Stimulated activated CD8-positive, alpha-beta memory T cell treated with anti-CD3 and anti-CD28 coated beads, Interleukin-4, amount 100 ng/mL, for 4 hours (primary cell): ENCODE measurements at places on chromosomes 3 and 15.
A peak's percentile ranks its signal among the peaks of the same experiment; 100 is the strongest.

DNA sequence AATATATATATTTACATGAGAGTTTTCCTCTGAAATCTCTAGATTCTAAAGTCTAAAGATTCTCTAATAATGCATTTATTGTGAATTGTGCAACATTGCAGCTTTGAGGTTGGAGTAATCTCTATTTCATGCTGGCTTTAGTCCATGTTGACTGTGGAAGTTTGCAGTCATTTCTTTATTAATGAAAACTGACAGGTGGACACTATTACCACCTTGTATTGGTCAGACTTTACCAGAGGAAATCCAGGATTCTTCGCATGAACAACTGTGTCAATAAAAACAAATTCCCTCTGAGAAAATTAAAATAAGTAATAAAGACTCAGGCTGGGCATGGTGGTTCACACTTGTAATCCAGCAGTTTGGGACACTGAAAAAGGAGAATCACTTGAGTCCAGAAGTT, 274.1 kb downstream of the SHQ1 start:
- no peak for DNase-seq

DNA sequence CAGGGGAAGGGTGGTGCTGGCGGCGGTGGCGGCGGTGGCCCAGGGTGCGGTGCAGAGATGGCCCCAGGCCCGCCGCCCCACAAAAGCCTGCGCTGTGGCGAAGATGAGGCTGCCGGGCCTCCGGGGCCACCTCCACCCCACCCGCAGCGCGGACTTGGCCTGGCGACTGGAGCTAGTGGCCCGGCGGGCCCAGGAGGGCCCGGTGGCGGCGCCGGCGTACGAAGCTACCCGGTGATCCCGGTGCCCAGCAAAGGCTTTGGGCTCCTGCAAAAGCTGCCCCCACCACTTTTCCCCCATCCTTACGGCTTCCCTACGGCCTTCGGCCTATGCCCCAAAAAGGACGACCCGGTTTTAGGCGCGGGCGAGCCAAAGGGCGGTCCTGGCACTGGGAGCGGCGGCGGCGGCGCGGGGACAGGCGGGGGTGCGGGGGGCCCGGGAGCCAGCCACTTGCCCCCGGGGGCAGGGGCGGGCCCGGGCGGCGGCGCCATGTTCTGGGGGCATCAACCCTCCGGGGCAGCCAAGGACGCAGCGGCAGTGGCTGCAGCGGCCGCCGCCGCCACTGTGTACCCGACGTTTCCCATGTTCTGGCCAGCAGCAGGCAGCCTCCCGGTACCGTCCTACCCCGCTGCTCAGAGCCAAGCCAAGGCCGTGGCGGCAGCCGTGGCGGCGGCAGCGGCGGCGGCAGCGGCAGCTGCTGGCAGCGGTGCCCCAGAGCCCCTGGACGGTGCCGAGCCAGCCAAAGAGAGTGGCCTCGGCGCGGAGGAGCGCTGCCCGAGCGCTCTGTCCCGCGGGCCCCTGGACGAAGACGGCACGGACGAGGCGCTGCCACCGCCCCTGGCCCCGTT, 1.6 kb downstream of the SKOR1 start:
- DNase-seq = no peak

- DNase-seq = no peak
These were observed 636 bp upstream of the EIF1B start for GRCh38 chr3:40308725-40309417.

DNA sequence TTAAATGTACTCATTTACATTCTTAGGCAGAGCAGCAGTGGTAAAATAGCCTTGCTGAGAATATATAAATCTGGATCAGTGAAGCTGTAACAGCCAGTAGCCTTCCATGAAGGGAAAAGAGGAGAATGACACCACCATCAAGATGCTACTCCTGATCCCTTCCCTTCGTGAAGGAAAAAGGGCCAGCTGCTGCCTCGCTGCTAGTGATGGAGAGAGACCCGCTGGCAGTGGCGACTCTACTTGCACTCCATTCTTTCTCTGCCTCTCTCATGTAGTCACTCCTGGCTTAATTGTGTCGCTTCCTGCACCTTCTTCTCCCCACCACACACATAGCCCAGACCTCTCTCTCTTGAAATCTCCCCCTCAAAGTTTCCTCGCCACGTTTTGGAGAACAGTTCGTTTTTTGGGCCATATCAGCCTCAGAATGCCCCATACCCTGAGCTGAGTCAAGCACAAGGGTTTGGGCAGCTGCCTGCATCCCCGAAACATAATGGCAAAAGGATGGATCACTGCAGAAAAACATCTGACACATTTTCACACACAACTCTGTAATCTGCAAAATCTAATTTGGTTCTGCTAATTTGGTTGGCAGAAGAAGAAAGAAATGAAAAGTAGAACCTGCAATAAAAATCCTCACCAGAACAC, 460.3 kb upstream of the IL12A start:
- DNase-seq = no peak

- peak; percentile 67 for DNase-seq
These were observed 23.6 kb downstream of the SEC61A1 start for GRCh38 chr3:128075522-128076482.
